ENCODE measurements at places on chromosomes 4 and X.
A peak's percentile ranks its signal among the peaks of the same experiment; 100 is the strongest.

- no peak for DNase-seq
Measured at GRCh38 chr4:94574616-94575015, 122.9 kb downstream of the PDLIM5 start.

- no peak for DNase-seq
Measured at GRCh38 chr4:86302251-86302650, 57.6 kb downstream of the MAPK10 start.

DNA sequence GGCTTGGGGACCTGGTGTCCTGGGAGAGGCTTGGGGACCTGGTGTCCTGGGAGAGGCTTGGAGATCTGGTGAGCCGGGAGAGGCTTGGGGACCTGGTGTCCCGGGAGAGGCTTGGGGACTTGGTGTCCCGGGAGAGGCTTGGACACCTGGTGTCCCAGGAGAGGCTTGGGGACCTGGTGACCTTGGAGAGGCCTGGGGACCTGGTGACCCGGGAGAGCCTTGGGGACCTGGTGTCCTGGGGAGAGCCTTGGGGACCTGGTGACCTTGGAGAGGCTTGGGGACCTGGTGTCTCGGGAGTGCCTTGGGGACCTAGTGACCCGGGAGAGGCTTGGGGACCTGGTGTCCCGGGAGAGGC, 12.6 kb downstream of the SHOX start:
- no peak for DNase-seq

DNA sequence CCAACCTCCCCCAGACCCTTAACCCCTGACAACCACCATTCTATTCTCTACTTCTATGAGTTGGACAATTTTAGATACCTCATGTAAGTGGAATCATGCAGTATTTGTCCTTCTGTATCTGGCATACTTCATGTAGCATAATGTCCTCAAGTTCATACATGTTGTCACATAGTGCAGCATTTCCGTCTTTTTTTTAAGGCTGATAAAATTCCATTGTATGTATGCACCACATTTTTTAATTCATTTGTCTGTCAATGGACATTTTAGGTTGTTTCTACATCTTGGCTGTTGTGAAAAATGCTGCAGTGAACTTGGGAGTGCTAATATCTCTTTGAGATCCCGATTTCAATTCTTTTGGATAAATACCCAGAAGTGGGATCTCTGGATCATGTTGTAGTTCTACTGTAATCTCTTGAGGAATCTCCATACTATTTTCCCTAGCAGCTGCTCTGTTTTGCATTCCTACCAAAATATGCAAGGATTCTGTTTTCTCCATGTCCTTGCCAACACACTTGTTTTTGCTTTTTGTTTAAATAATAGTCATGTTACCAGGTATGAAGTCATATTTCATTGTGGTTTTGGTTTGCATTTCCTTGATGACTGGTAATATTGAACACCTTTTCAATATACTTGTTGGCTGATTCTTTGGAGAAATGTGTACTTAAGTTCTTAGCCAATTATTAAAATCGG, 48.8 kb upstream of the ADAD1 start:
- DNase-seq = no peak

- no peak for DNase-seq
Measured at GRCh38 chr4:7389719-7390118, 45.0 kb downstream of the PSAPL1 start.

DNA sequence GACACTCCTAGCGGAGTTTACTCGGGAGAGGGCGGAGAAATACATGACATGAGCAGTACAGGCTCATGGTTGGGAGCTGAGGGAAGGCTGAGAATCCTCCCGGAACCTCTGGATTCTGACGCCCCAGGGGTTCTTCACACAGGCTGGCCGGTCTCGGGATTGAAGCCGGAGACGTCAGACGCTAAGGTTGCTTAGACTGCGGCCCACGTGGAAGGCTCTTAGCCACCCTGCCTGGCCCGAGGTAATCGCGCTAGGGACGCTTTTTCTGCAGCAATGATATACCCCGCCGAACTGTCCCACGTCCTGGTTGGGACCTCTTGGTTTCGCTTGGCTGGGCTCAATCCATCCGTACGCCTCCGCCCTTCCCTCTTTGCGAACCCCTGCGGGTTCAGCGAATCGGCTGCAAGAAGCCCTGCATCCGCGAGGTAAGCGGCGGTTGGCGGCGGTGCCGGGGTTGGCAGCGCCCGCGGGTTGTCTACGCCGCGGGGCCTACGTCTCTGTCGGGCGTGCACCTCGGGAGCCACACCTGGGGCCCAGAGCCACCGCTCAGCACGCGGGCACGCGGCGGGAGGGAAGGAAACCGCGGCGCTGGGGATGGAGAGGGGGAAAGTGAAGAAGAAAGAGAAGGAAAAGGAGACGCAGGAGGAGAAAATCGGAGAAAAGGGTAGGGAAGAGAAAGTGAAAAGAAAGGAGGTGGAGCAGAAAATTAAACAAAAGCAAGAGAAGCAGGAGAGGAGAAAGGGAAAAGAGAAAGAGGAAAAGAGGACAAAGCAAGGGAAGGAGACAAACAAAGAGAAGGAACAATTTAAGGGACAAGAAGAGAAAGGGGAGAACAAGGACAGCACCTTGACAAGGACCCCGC, at the start of gene ARL9:
ARL9 (plus strand) TSS at position 523 of the 862 bp plus-strand sequence; CDS start at position 595, 72 bp downstream.
- DNase-seq = peak; percentile 61

- no peak for DNase-seq
Measured at GRCh38 chr4:132333724-132334047, 815.4 kb upstream of the PCDH10 start.

DNA sequence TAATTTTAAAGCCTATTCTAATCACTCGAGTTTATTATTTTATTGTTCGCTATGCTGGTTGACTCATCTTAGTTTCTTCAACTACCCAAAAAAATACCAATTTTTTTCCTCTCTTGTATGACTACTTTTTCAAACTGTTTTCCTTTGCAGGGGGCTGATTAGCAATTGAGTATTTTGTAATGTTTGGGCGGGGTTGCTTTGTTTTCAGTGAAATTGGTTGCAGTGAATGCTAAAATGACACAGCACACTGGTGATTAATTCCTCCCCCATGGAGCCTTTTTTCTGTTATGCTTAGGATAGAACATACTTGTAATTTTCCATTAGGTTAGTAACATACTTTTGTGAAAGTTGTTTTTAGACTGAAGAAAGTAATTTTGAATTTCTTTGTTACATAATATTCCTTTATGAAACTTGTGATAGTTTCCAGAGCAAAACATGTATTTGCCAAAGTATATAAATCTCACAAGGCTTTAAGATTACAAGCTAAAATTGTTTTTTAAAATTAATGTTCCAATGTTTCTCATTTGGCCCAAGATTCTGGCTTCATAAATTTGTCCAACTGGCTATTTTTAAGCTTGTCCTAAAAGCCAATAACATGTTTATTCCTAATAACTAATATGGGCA, 120.4 kb downstream of the CHIC1 start:
- DNase-seq = no peak

- DNase-seq = no peak
Measured at GRCh38 chr4:84611531-84611930, 28.6 kb downstream of the CDS1 start.

GRCh38 chrX:24426340-24426913, 38.7 kb upstream of the PDK3 start:
- peak; percentile 7 for DNase-seq

- DNase-seq = peak; percentile 90
Measured at GRCh38 chrX:94178145-94178788, 504.3 kb downstream of the FAM133A start.

DNA sequence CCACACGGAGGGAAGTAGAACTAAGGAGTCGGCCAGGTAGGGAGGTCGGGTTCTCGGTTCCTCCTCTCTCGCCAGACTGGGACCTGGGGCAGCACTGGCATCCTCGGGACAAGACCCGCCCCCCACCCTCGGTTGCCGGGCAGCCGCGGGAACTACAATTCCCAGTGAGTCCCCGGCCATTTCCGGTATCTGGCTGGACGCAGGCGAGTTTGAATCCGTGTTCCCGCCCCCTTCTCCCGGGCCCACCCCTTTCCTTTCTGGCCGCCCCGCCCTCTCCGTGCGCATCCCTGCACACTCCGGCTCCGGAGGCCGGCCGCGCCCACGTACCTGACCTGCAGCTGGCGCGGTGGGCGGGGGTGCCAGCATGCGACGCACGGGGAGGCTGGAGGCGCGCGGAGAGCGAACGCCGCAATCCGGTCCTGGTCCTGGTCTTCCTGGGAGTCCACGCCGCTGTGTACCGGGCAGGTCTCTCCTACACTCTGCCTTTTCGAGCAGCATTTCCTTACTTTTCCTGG, 10.2 kb upstream of the DLG3 start:
- peak; percentile 88 for DNase-seq

- no peak for DNase-seq
Measured at GRCh38 chrX:146189371-146189770, 371.7 kb downstream of the SLITRK2 start.

DNA sequence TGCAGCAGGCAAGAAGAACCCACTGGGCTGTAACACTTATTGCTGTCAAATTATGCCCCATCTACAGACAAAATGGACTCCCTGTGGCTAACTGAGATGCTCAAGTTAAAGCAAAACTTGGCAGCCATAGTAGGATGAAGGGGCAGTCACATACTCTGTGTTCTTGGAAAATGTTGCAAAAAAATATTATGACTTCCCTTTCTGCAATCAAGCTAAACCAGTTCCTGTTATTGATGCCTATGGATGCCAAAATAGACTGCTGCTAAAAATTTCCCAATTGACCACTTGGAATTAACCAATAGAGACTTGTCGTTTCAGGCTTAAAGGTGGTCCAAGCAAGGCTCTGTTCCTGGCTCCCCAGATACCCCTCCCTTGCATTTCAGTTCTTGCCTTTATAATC, 49.5 kb downstream of the IQCM start:
- no peak for DNase-seq

DNA sequence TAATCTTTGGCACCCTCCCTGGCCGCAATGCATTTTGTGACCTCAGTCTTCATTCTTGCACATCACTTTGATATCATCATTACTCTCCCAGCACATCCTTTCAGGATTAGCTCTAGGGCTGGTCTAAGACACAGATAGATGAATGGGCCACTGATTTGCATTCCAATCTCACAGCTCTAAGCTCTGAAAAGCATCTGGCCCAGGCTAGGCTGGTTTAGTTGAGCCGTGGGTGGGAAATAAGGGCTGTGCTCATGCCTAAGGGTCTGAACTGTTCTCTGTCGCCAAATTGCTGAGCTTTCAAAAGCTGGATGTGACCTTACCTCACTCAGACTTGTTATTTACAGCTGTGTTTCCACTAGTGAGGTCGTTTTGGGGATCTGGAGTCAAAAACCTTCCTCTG, 30.0 kb upstream of the SLC9A7 start:
- DNase-seq = no peak

- DNase-seq = peak; percentile 78
Measured at GRCh38 chrX:2608638-2609430, 82.3 kb upstream of the CD99 start.

DNA sequence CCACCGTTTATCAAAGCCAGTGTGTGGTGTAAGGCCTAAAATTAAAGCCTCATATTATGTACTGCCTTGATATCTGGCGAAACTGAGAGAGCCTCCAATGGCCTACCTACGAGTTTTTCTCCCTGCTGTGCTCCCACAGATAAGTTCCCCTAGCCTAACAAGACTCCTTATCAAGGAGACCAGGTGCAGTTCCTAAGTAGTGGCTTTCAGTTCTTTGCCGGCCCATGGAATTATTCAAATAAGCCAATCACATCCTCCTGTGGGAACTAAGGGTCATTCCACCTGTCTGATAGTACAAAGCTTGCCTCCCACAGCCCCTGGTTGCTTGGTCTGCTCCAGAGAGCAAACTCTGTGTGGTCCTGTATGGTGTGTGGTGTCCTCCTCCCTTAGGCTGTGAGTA, 99.8 kb upstream of the TEX13C start:
- no peak for DNase-seq

DNA sequence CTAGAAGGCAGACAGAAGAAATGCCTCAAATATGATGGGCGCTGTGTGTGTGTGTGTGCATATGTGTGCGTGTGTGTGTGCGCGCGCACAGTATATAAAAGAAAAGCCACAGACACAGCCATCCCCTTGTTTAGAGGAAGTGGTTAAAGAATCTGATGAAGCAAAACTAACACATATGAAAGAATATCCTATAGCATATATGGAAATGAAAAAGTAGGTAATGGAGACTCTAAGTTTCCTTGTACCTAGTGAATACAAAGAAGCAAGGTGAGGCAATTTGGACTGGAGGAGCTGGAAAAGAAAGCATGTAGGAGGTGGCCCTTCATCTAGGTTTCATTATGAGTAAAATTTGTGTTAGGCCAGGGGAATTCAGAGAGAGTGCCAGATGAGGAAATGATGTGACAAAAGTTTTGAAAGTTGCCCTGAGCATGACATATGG, 58.6 kb upstream of the MCF2 start:
- DNase-seq = no peak

- no peak for DNase-seq
Measured at GRCh38 chrX:31459361-31459760, 387.5 kb upstream of the FTHL17 start.

GRCh38 chrX:13252726-13253125, 67.1 kb downstream of the ATXN3L start:
- no peak for DNase-seq

DNA sequence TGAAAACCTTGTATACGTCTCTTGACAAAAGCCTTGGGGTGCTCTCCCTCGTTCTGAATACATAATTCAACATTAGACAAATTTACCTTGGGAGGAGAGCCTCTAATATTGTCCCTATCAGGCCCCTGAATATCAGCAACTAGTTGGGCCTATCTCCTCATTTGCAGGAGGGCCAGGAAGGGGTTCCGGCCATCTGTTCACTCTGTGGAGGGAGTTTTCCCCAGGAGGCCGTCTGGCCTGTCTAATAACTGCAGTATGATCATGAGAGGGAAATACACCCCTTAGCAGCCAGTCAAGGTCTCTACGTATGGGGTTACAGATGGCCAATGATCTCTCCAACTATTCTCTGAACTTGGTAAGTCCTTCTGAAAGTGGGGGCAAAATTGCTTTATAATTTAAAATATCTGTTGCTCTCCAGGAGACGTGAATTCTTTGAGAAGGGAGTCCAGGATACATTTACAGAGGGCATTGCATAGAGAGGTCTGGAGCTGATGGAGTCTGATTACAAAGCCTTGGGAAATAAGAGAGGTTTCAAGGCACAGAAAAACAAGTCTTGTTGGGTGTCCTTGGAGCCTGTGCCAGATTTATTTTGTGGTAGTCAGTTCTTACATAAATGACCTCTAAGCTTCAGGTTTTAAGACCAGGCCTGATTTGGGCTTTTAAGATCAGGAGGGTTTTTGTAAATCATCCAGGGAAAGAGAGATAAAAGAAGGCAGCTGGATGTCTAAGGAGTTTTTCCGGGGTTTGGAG, 48.2 kb upstream of the UXT start:
- no peak for DNase-seq

DNA sequence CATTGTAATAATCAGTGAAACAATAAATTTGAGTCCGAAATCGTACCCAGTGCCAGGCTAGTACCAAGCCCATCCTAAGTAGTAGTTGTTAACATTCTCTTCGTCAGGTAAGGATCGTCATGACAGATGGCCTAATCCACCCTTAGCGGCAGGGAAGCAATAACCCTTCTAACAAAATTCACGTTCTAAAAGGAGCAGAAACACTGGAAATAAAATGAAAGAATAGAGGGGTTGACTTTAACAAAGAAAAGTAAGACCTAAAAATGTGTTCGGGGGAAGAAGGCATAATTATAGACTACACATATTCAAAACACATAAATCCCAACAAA, 142.7 kb downstream of the CPEB2 start:
- DNase-seq = no peak

- peak; percentile 91 for DNase-seq
Measured at GRCh38 chr4:119113033-119113655, 22.5 kb upstream of the MYOZ2 start.

- no peak for DNase-seq
Measured at GRCh38 chr4:9758641-9759317, 22.7 kb upstream of the DRD5 start.

All from RKO (cell line).